A549 treated with AZD2906 at 1 μM for 4 hours (cell line): ENCODE measurements at places on chromosomes 7 and 10. TPM values are rescaled to one million over a fixed set of nuclear protein-coding genes. Genes with fewer than 3 reads are reported as not detected.

NRCAM gene
- total RNA-seq = 82.7 to 120 TPM (median 103 TPM) in 5 replicates

OR2F1 gene
- total RNA-seq = not detected in 5 replicates

ZP3 gene
- total RNA-seq = 16.1 to 21.6 TPM (median 19.7 TPM) in 5 replicates

TCTN3 gene
- 39.1 to 43.7 TPM (median 42.0 TPM) in 5 replicates for total RNA-seq

AKR1D1 gene
- total RNA-seq = 0.03 to 0.09 TPM (median 0.05 TPM) in 3 of 5 replicates, not detected in the others

CH25H gene
- total RNA-seq = 0.51 to 0.77 TPM (median 0.68 TPM) in 5 replicates

GIMAP7 gene
- not detected in 5 replicates for total RNA-seq

TMEM229A gene
- total RNA-seq = not detected in 5 replicates

VAX1 gene
- total RNA-seq = 0.98 to 1.4 TPM (median 1.3 TPM) in 5 replicates

IGFBP1 gene
- total RNA-seq = 68.6 to 96.5 TPM (median 87.1 TPM) in 5 replicates

NPY gene
- total RNA-seq = not detected in 5 replicates

EPO gene
- 0.09 TPM in 1 of 5 replicates, not detected in the others for total RNA-seq

ITPRID1 gene
- total RNA-seq = not detected in 5 replicates

SUGCT gene
- total RNA-seq = 0.64 to 1.4 TPM (median 1.1 TPM) in 5 replicates

CHCHD2 gene
- 557 to 755 TPM (median 675 TPM) in 5 replicates for total RNA-seq

ANKRD2 gene
- 5.1 to 8.8 TPM (median 7.1 TPM) in 5 replicates for total RNA-seq

IGF2BP3 gene
- 24.0 to 37.3 TPM (median 29.7 TPM) in 5 replicates for total RNA-seq

TUBB8 gene
- 0.05 to 0.12 TPM (median 0.07 TPM) in 3 of 5 replicates, not detected in the others for total RNA-seq

DENND2A gene
- 0.45 to 0.91 TPM (median 0.68 TPM) in 5 replicates for total RNA-seq

PHF14 gene
- total RNA-seq = 17.9 to 22.5 TPM (median 19.4 TPM) in 5 replicates

GPR26 gene
- total RNA-seq = not detected in 5 replicates

ZFAND4 gene
- 3.9 to 5.0 TPM (median 4.7 TPM) in 5 replicates for total RNA-seq

ANKRD22 gene
- 0.31 to 0.40 TPM (median 0.37 TPM) in 5 replicates for total RNA-seq

FAM13C gene
- total RNA-seq = 0.06 to 0.09 TPM (median 0.08 TPM) in 5 replicates

C10orf71 gene
- not detected in 5 replicates for total RNA-seq

PTPRE gene
- 3.5 to 5.3 TPM (median 5.2 TPM) in 5 replicates for total RNA-seq

LBX1 gene
- total RNA-seq = not detected in 5 replicates

CHAT gene
- total RNA-seq = not detected in 5 replicates

A1CF gene
- total RNA-seq = 0.03 to 0.13 TPM (median 0.05 TPM) in 5 replicates

ZPBP gene
- not detected in 5 replicates for total RNA-seq

CALCR gene
- total RNA-seq = 0.06 TPM in 1 of 5 replicates, not detected in the others

PLEKHA1 gene
- 16.5 to 24.2 TPM (median 21.9 TPM) in 5 replicates for total RNA-seq

UTF1 gene
- total RNA-seq = not detected in 5 replicates

ASCC1 gene
- 34.8 to 47.1 TPM (median 36.0 TPM) in 5 replicates for total RNA-seq

ZNF138 gene
- 2.4 to 3.0 TPM (median 2.9 TPM) in 5 replicates for total RNA-seq

MKI67 gene
- total RNA-seq = 51.6 to 79.2 TPM (median 58.9 TPM) in 5 replicates

SYNPO2L gene
- total RNA-seq = 0.01 to 0.03 TPM (median 0.02 TPM) in 4 of 5 replicates, not detected in the other

FAM20C gene
- 37.7 to 51.4 TPM (median 49.1 TPM) in 5 replicates for total RNA-seq

FAM25A gene
- not detected in 5 replicates for total RNA-seq

AGR2 gene
- total RNA-seq = 95.6 to 172 TPM (median 133 TPM) in 5 replicates

PDE1C gene
- 2.5 to 3.7 TPM (median 2.8 TPM) in 5 replicates for total RNA-seq

MICALL2 gene
- 10.8 to 23.7 TPM (median 21.8 TPM) in 5 replicates for total RNA-seq

ANKRD61 gene
- total RNA-seq = 0.51 to 0.78 TPM (median 0.71 TPM) in 5 replicates

ZNHIT1 gene
- 69.7 to 103 TPM (median 87.4 TPM) in 5 replicates for total RNA-seq

GET4 gene
- total RNA-seq = 40.6 to 71.2 TPM (median 59.6 TPM) in 5 replicates

CALML5 gene
- total RNA-seq = not detected in 5 replicates

NEURL1 gene
- total RNA-seq = 0.49 to 0.97 TPM (median 0.55 TPM) in 5 replicates

XRCC2 gene
- total RNA-seq = 3.3 to 4.8 TPM (median 4.2 TPM) in 5 replicates

HMX3 gene
- total RNA-seq = 0.06 to 0.10 TPM (median 0.09 TPM) in 4 of 5 replicates, not detected in the other

ENTPD1 gene
- total RNA-seq = 0.02 to 0.09 TPM (median 0.07 TPM) in 3 of 5 replicates, not detected in the others

CYP2E1 gene
- total RNA-seq = 0.15 to 0.40 TPM (median 0.23 TPM) in 4 of 5 replicates, not detected in the other

CTNNA3 gene
- total RNA-seq = not detected in 5 replicates

SP8 gene
- total RNA-seq = not detected in 5 replicates

TMEM168 gene
- total RNA-seq = 6.5 to 10.6 TPM (median 8.1 TPM) in 5 replicates

GARIN1A gene
- 0.10 to 0.67 TPM (median 0.49 TPM) in 5 replicates for total RNA-seq

PARD3 gene
- total RNA-seq = 52.7 to 78.9 TPM (median 54.8 TPM) in 5 replicates

PNLIPRP3 gene
- 0.03 to 0.07 TPM (median 0.04 TPM) in 5 replicates for total RNA-seq

ADRA2A gene
- 0.12 to 0.20 TPM (median 0.18 TPM) in 5 replicates for total RNA-seq

SLC16A9 gene
- total RNA-seq = 0.07 to 0.20 TPM (median 0.13 TPM) in 5 replicates
